ENCODE measurements at places on chromosomes 2 and 18. TPM values are rescaled to one million over a fixed set of nuclear protein-coding genes. Genes with fewer than 3 reads are reported as not detected.

Gene CCDC178
- 1.7 TPM for total RNA-seq

Gene RESP18
- total RNA-seq: not detected

Gene EN1
- 0.32 TPM for total RNA-seq

Gene C2orf15
- total RNA-seq: not detected

Gene KCNIP3
- total RNA-seq: 0.96 TPM

Gene C2orf78
- total RNA-seq: not detected

Gene HOXD11
- total RNA-seq: not detected

Gene MTIF2
- 23.2 TPM for total RNA-seq

Gene EGR4
- total RNA-seq: not detected

Gene PARD3B
- 1.4 TPM for total RNA-seq

Gene CABYR
- 6.9 TPM for total RNA-seq

Gene TET3
- 4.8 TPM for total RNA-seq

Gene DLX1
- not detected for total RNA-seq

Gene IL18RAP
- 0.26 TPM for total RNA-seq

Gene NCK2
- total RNA-seq: 39.9 TPM

Gene PSMA8
- not detected for total RNA-seq

Gene UGT1A5
- not detected for total RNA-seq

Gene CYP26B1
- 0.08 TPM for total RNA-seq

Gene MC4R
- not detected for total RNA-seq

Gene LIPG
- total RNA-seq: 2.5 TPM

Measured in epithelial cell of alveolus of lung (primary cell).